ENCODE measurements at places on chromosomes 12 and 14.

GRCh38 chr12:49609875-49610154 is 4.4 kb upstream of the FAM186B start:
- no peak for DNase-seq

DNA sequence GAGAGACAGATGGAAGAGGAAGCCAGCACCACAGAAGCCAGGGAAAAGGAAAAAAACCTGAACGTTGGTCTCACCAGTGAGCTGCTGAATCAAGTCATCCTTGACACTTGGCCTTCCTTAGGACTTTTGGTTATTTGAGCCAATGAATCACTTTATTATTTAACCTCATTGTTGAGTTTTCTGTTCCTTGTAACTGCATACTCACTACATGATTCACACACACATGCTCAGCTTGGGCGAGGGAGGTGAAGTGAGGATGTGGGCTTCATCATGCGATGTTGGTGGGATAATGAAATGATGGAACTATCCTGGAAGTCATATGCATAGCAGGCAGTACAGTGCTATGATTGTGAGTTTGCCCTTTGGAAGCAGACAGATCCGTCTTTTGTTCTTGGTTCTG is 40.6 kb upstream of the RPH3A start:
- DNase-seq = no peak

- DNase-seq = no peak
Measured at GRCh38 chr12:92289629-92290349, 144.1 kb upstream of the BTG1 start.

DNA sequence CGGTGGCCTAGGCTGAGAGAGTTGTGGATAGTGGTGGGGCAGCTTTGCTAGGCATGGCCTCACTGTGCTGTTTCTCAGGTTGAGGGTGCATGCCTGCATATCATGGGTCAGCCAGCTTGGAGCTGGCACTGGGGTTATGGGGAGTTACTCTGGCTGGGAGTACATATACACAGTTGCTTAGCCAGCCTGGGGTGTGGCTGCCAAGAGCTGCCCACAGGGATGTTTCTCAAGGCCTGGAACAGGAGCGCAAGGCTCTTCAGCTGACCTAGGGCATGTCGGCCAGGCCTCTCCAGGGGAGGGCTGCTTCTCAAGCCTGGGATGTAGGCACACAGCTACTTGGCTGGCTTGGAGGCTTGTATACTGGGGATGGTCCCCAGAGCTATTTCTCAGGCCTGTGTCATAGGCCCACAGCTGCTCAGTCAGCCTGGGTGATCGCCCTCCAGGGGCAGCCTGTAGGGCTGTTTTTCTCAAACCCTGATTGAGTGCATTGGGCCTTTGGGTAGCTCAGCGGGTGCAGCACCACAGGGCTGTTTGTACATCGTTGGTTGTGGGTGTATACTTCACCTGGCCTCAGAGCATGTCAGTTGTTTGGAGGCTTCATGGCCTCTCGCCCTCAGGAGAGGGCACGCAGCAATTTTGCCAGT is 114.9 kb downstream of the METTL25 start:
- no peak for DNase-seq

GRCh38 chr12:105813201-105813600 is 325.6 kb downstream of the NUAK1 start:
- DNase-seq = no peak

DNA sequence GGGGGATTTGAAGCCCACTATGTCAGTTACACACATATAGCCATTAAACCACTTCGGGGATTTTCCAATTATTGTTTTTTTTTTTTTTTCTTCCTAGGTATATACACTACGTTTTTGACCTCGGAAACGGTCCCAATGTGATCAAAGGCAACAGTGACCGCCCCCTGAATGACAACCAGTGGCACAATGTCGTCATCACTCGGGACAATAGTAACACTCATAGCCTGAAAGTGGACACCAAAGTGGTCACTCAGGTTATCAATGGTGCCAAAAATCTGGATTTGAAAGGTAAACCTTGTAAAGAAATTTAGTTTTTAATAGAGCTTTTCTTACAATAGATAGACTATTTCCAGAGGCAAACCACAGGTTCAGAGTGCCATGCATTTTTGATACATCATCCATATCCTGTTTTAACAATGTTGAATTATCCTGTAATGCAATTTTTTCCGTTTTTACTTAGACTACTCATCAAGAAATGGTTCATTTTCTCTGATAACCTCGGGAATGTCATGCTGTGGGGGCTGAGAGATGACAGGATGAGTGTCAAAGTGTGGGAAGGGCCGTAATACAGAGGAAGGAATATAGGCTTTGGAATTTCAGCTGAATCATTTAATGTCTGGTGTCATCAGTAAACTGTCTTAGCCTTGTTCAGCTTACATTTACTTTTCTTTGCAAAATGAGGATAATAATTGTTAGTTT is 797.1 kb downstream of the NRXN3 start:
- DNase-seq = no peak

GRCh38 chr12:12319451-12320183 is 30.4 kb downstream of the MANSC1 start:
- no peak for DNase-seq

DNA sequence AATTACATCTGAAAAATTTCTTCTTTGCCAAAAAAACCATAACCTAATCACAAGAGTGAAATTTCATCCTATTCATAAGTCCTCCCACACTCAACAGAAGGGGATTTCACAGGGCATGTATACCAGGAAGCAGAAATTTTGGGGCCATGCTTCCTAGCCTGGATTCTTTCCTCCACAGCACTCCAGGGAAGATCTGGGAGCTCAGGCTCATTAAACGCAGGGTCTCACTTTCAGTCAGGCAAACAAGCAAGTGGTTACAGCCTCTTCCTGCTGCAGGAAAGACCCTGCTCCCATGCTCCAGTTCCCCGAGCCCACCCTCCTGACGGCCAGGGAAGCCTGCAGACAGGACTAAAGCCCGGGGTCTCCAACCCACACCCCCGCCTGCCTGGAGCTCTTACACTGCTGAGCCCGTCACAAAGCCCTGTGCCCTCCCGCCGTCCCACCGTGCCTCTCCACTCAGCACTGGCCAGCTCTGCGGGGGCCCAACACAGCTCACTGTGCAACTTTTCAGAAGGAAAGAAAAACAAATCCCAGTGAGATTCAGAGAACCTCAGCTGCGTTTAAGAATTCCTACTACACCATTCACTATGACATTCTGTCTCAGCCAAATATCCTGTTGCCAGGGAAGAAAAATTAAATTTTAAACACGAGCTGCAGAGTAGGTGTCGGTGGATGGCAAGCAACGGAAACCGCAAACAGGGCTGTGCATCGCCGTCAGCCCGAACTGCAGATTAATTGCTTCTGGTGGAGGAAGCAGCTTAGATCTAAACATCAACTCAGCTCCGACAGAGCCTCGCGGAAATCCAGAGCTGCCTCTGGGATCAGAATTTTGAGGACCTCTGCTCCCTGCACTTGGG is 106.7 kb upstream of the SFSWAP start:
- peak; percentile 45 for DNase-seq

GRCh38 chr12:108757856-108758255 is 26.5 kb upstream of the CORO1C start:
- no peak for DNase-seq

DNA sequence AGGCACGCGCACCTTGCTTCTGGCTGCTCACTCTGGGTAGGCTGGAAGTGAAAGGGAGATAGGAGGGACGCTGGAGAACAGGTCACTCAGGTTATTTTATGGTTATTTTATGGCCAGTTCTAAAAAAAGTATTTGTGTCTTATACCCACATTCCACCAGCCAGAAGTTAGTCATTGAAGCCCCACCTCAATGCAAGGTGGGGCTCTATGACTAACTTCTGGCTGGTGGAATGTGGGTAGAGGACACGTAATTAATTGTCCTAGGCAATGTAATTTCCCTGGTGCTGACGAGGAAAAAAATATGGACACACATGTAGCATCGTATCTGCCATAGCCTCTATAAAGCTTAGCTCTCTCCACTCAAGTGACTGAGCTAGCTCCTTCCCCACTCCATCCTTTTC is 104.9 kb downstream of the PDZRN4 start:
- no peak for DNase-seq

GRCh38 chr12:3244219-3244750 is 167.1 kb downstream of the TSPAN9 start:
- no peak for DNase-seq

DNA sequence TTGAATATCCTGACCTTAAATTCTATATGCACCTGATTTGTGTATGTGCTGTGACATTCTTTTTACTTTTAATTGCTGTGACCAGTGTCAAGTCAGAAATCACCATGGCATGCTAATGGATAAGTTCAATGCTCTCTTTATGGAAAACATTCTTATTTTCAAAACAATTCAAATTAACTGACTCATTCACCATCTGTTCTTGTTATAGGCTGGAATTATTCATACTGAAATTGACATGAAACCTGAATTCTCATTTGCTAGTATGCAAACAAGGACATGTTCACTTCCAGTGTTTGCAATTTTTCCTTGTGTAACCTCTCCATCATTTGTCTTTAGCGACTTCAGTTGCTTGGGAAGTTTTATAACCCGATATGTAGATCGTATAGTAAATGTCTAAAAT is at the start of gene TAS2R30:
TSS of gene TAS2R30 (minus strand) at position 340 of the 400 bp plus-strand sequence. CDS start 400 bp downstream, outside the sequence.
- no peak for DNase-seq

DNA sequence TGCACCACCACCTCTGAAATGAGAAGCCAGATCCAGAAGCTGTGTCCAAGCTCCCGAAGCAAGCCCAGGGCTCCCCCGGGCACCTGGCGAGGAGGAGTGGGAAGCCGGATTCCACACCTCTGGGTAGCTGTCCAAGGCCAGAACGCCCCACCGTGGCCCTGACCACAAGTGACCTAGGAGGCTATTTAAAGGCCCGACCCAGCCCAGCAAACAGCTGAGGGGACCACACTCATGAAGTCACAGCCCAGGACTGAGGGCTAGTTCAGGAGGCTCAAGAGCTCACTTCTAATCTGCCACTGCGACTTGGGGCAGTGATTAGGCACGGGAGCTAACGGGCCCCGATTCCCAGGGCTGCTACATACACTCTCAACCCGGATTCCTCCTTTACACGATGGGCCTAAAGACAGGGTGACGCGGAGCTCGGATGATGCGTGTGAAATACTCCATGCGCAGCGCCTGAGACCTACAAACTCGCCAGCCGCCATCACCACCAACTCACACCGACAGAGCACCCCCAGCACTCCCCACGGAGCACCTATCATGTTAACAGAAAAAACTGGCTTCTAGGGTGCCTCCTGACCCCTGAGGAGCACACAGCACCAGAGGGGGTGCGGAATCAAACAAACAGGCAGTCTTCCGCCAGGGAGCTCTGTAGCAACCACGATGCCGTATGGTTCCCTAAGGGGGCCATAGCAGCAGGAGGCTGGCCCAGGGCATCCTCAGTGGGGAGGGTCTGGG is 84.0 kb upstream of the GPR68 start:
- no peak for DNase-seq
